ENCODE measurements at places on chromosomes 5 and 9.

- DNase-seq: no peak
Observed at GRCh38 chr5:155631116-155631515, 617.6 kb downstream of the KIF4B start.

GRCh38 chr9:127878001-127878651, 651 bp upstream of the AK1 start:
- no peak for DNase-seq

- DNase-seq: no peak
Observed at GRCh38 chr5:114265432-114266060, 96.3 kb upstream of the KCNN2 start.

DNA sequence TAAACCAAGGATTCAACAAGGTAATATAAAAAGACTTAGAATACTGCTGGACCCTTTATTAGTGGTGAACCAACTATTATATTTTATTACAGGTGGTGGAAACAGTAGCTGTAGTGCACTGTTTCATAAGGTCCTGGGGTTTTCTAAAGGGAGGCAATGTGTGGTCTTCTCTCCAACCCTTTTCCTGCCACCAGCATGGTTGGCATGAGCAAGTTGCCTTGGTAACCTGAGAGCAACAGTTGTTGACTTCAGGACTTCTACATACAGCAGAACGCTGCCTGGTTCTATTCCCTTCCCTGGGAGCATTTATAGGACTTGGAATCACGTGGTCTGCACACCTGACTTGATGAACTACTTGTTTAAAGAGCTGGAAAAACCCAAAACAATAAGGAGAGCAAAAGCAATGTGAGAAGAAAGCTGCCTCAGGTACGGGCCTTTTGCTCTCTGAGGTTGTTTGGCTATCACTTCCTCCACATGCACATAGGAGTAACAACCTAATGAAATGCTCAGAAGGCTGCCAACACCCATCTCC, 81.1 kb upstream of the RAI14 start:
- DNase-seq: no peak

DNA sequence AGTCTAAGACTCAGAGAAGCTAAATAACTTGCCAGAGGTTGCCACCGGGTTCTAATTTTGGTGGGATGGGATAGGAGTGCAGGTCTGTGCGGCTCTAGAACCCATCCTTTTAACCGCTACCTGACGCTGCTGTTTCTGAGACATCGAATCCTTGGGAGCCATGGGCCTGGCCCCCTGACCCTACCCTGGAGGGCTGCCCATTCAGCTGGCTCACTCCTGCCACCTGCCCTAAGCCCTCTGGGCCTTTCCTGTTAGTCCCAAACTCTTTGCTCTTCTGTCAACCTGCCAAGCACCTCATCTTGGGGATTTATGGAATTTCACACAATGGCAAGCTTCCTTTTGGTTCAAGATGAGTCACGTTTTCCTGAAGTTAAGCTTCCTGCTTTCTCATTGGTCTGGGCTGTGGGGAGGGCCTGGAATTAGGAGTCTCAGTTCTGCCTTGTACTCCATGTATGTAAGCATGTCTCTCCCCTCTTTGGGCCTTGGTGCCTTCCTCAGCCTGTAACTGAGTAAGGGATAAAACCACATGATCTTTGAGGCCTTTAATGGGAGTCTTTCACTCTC, 26.6 kb downstream of the ENHO start:
- DNase-seq: no peak

GRCh38 chr9:77498891-77499290, 149.2 kb downstream of the GNA14 start:
- DNase-seq: no peak
